ENCODE measurements at places on chromosomes 1 and 21. TPM values are rescaled to one million over a fixed set of nuclear protein-coding genes. Genes with fewer than 3 reads are reported as not detected.

Gene MATN1
- not detected for total RNA-seq

Gene HSPA13
- total RNA-seq = 66.7 TPM

Gene VTCN1
- not detected for total RNA-seq

Gene GREM2
- total RNA-seq = not detected

Gene B3GALT2
- total RNA-seq = 1.8 TPM

Gene CRNN
- not detected for total RNA-seq

Gene CYP4X1
- total RNA-seq = 0.32 TPM

Gene SPATA46
- not detected for total RNA-seq

Gene TTC39A
- 0.26 TPM for total RNA-seq

Gene SLC30A2
- total RNA-seq = not detected

Gene GCSAML
- total RNA-seq = not detected

Gene CD101
- 0.32 TPM for total RNA-seq

Gene LAMTOR5
- 158 TPM for total RNA-seq

Gene AMY1C
- total RNA-seq = not detected

Gene KLHDC9
- total RNA-seq = 0.96 TPM

Gene ASCL5
- not detected for total RNA-seq

Gene RNU1-2
- under 0.01 TPM for total RNA-seq

Gene KIF21B
- total RNA-seq = 1.9 TPM

Gene CLDN19
- not detected for total RNA-seq

Gene GPR157
- 4.0 TPM for total RNA-seq

Gene ANGPTL3
- total RNA-seq = not detected

Gene DIO1
- total RNA-seq = not detected

Gene CENPL
- 15.3 TPM for total RNA-seq

Measured in epithelial cell of alveolus of lung (primary cell).